ENCODE measurements at places on chromosomes 7 and 10.

DNA sequence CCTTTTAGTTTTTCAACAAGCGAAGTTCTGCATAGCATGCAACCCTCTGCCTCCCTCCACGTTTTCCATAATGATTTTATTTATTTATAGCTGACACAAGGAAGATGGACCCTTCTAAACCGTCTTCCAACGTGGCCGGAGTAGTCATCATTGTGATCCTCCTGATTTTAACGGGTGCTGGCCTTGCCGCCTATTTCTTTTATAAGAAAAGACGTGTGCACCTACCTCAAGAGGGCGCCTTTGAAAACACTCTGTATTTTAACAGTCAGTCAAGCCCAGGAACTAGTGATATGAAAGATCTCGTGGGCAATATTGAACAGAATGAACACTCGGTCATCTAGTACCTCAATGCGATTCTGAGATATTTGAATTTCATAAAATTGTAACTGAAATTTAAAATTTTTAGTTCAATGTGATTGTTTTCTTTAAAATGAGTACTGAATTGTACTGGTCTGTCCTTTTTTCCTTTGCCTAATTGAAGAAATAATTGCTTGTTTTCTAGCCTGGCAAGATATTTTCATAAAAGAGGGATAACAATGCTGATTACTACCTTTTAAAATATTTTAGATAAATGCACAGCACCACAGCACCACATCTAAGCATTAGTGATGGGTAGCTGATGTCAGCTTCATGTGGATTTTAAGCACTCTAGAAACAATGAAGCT is 41.5 kb upstream of the SLC39A12 start:
- DNase-seq: no peak

DNA sequence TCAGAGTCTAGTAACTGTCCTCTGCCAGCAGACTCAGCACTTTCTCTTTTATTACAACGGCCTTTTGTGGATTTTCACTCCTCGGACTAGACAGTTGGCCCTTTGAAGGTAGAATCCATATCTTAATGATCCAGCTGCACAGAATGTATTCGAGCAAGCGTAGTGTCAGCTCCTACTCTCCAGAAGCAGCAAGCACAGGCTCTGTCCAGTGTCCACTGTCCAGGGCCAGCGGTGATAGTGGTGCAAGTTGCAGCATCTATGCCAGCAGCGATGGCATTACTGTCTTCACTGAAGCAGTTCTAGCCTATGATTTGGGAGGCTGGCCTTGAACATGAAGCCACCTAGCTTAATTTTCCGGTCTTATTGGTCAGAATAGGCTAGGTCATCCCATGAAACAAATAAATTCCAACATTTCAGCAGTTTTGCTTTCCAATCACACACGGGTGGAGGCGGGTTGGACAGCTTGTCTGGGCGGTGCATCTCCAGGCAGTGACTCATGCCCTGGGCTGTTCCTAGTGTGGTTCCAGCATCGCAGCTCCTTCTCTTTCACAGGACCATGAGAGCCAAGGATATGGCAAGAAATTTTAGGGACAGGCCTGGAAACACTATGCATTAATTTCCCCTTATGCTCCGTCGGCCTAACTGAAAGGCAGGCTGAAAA is 108.6 kb upstream of the KCNMA1 start:
- DNase-seq: no peak

DNA sequence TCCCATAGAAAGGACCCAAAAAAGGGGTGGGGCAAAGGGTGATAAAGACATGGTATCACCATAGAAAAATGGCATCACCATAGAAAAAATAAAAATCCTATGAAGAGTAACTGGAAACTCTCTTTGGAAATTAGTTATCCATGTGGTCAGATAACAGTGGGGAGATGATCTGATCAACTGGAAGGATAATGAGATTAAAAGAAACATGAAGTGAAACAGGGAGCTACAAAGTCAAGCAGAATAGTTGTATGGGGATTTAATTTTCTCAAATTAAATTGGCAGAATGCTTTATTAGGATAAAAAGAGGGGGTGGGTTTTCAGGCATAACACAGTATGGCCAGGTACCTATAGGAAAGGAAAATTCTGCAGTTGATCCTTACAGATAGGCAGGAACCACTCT is 111.2 kb downstream of the WNT2 start:
- DNase-seq: no peak

GRCh38 chr10:9608602-9609001 is 1409.1 kb upstream of the CELF2 start:
- DNase-seq: no peak

- DNase-seq: no peak
Measured at GRCh38 chr10:95295031-95295755, 4.4 kb upstream of the PDLIM1 start.

DNA sequence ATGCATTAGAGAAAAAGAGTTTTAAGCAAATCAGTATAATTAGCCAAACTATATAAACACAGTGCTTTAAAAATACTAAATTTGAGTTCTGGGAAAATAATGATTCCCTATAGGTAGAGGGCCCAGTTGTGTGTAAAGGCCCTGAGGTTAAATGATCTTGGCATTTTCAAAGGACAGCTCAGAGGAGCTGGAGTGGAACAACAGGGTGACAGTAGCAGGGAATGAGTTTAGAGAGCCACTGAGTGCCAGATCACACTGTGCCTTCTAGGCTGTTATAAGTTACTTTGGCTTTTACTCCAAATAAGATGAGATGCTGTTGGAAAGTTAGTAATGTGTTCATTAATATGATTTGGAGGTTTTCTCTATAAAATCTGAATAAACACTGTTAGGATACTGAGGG is 34.6 kb downstream of the VWDE start:
- DNase-seq: no peak

- no peak for DNase-seq
Measured at GRCh38 chr10:84574102-84574501, 245.7 kb downstream of the CCSER2 start.
